Brain microvascular endothelial cell (primary cell): ENCODE measurements at places on chromosomes 16 and 17.
A peak's percentile ranks its signal among the peaks of the same experiment; 100 is the strongest.

DNA sequence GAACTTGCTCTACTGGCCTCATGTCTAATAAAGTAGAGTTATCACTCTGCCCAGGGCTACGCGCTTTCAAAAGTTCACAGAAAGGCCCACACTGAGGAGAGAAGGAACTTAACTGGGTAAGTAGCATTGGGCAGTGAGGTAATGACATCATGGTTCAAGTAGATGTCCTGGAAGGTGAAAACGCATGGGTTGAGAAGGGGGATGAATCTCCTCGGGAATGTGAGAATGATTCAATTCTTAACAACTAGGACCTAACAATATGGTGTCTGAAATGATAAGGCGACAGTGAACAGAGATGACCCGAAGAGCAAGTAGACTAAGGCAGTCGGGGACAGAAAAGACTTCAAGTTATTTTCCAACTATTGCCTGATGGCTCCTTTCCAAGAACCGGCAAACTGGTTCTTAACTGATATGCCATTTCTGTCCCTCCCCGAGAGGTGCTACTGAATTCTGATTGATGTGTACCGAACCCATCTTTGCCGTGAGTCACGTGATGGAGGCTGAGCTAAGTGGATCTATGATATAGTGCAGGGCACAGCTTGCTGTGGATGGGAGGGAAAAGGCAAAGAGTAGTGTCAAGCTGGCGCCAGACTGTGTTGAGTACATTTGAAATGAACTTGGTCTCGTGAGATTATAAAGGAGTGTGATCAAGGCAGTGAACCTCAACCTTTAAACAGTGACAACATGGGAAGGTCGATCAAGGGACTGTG, 44.1 kb downstream of the MARCHF10 start:
- no peak for DNase-seq

GRCh38 chr17:73705594-73705993, 61.3 kb upstream of the SDK2 start:
- peak; percentile 40 for DNase-seq

- DNase-seq, result no peak
These were observed 242.3 kb downstream of the SEC14L1 start for GRCh38 chr17:77382966-77383612.

GRCh38 chr17:57532556-57532955, 212.5 kb downstream of the CCDC182 start:
- no peak for DNase-seq

DNA sequence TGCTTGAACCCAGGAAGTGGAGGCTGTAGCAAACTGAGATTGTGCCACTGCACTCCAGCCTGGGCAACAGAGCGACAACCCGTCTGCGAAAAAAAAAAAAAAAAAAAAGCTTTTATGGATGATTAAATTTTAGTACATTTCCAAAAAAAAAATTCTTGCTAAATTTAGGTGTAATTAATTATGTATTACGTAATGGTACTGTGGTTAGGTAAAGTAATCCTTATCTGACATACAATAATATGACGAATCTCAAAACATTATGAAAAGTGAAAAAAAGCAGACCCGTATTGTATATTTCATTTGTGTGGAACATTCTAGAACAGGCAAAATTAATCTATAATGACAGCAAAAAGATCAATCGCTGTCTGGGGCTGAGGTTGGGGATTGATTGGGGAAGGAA, 10.3 kb upstream of the CORO1A start:
- DNase-seq, result no peak

- DNase-seq, result no peak
These were observed 19.7 kb upstream of the SLC4A1 start for GRCh38 chr17:44287651-44288050.
